ENCODE measurements at places on chromosomes 1 and 21.

DNA sequence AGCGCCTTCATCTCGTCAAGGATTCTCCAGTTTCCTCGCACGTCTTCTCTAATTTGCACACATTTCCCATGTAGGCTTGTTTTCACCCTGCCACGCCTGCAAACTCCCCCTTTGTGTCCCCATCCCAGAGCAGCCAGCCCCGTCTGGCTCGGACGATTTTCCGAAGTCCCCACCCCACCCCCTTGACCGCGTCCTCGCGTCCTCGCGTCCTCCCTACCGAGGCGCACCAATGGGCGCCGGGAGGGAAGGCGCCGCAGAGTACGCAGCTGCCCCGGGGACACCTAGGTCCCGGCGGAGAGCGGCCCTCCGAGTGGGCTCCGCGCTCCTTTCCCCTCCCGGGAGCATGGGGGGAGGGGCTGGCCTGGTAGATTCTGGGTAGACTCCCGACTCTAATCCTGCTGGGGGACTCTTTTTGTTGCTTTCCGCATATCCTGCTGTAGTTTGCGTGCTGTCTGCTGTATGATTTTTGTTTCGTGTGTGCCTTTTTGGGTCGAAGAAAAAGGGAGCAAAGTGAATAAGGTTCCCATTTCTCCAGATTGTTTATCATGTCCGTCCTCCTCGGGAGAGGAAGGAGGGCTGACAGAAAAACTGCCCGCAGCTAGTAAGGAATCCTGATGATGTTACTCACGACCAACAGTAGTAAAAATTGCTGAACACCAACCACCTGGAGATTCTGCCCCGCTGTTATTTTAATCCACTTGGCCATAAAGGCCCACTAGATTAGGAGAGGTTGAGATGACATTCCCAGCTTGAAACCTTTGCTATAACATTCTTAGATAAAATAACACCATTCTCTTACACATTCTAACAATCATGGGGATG, 1.5 kb downstream of the CACHD1 start:
- peak; percentile 3 for DNase-seq

DNA sequence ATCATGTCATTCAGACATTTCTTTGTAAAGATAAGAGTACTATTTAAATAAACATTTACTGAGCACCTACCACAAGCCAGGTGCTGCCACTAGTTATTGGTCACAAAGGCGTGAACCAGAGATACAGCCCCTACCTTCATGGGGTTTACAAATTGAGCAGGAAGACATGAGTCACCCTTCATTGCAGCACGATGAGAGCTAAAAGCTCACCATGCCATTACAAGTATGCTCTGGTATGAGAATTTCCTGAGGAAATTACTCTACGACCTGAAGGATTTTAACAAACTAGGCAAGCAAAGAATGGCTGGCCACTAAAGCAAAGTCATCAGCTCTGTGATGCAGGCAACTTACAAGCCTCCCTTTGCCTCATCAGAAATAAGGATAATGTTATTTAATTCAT, 346.8 kb downstream of the BRINP2 start:
- DNase-seq: no peak

- DNase-seq: no peak
Observed at GRCh38 chr1:183551924-183552323, 38.3 kb downstream of the NCF2 start.

DNA sequence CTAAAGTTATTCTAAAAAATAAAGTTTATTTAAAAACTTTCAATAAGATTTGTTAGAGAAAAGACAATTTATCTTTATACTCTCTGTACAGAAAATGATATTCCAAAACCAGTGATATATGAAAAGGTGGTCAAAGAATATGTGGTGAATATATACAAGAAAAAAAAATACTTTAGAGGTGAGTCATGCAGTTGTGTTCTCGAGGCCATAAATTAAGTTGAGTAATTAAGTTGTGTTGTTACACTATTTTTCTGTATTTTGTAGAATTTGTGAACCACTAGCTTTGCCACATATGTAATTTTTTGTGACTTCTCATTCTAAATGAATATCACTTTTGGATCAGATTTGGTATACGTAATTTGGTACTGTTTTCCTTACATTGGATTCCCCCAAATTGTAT, 23.6 kb upstream of the DUSP10 start:
- DNase-seq: no peak

- DNase-seq: no peak
Observed at GRCh38 chr1:44223187-44223610, 9.9 kb downstream of the DMAP1 start.

GRCh38 chr1:58983633-58984245, 199.9 kb upstream of the JUN start:
- no peak for DNase-seq

DNA sequence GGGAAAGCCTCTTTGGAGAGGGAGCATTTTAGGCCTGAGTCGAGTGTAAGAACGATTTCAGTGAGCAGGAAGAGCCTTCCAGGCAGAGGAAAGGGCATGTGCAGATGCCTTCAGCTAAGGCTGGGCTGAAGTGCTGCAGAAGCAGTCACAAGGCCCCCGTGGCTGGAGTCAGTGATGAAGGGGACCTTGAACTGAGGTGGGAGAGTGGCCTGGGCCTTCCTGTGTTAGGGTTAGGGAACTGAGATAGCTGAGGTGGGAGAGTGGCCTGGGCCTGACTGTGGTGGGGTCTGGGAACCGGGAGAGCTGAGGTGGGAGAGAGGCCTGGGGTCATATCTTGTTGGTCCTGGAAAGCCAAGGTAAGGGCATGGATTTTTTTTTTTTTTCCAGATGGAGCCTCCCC, 50.9 kb upstream of the ETV3 start:
- no peak for DNase-seq

DNA sequence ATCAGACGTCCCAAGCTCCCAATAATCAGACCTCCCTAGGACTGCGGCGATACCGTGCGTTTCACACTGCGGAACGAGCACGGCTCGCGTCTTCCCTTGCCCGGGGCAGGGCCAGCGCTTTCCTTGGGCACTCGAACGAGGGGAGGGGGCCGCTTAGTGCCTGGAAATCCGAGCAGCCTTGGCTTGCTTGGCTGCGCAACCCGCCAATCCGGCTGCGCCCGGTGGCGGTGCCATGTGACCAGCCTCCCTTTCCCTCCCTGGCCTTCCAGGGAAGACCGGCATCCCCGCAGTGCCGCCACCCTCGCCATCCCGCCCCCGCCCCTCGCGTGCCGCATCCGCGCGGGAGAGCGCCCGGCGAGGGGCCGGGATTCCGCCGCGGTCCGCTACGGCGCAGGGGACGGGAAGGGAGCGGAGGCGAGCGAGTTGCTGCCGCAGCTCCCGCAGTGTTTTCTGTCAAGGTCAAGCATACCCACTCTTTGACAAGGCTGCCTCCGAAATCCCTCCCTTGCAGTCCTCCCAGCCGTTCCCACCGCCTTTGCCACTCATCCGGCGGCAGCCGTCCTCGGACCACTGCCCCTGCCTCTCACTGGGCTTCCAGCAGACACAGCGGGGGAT, 8.3 kb upstream of the RNF19B start:
- no peak for DNase-seq

DNA sequence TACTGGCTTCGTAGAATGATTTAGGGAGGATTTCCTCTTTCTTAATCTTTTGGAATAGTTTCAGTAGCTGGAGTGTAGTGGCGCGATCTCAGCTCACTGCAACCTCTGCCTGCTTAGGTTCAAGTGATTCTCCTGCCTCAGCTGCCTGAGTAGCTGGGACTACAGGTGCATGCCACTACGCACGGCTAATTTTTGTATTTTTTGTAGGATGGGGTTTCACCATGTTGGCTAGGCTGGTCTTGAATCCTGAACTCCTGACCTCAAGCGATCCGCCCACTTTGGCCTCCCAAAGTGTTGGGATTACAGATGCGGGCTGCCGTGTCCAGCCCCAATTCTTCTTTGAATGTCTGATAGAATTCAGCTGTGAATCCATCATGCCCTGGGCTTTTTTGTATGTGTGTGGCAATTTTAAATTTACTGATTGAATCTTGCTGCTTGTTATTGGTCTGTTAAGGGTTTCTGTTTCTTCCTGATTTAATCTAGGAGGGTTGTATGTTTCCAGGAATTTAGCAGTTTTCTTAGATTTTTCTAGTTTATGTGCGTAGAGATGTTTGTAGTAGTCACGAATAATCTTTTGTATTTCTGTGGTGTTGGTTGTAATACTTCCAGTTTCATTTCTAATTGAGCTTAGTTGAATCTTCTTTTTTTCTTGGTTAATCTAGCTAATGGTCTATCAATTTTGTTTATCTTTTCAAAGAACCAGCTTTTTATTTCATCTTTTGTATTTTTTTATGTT, 15.3 kb downstream of the MAN1C1 start:
- no peak for DNase-seq

GRCh38 chr1:224726441-224727182, 110.5 kb downstream of the CNIH3 start:
- no peak for DNase-seq
